T-helper 2 cell treated with Interferon-gamma antibody and Interleukin-4, amounts not matched to agents 5 μg/mL and 100 μg/mL, for 36 hours (primary cell): ENCODE measurements at places on chromosomes 2 and 18.

GRCh38 chr2:120344214-120344975, 1.5 kb upstream of the INHBB start:
- peaks cover 4% of the 10 kb centered on the region for H3K36me3 ChIP-seq
- DNase-seq = no peak
- H3K4me3 ChIP-seq = no peak overlapping the region

- no peak overlapping the region for H3K4me3 ChIP-seq
- H3K27me3 ChIP-seq = no peaks in the 10 kb centered on the region
- H3K4me1 ChIP-seq = peaks cover 2% of the 10 kb centered on the region
- DNase-seq = no peak
- no peak overlapping the region for H3K27ac ChIP-seq
These were observed 59.1 kb upstream of the PSME4 start for GRCh38 chr2:54029721-54030395.

- DNase-seq = peak; percentile 59
- H3K4me1 ChIP-seq = peaks cover 71% of the 10 kb centered on the region
- no peaks in the 10 kb centered on the region for H3K27me3 ChIP-seq
- H3K27ac ChIP-seq = peak overlapping the region; percentile 91
These were observed 520.8 kb downstream of the RNF144A start for GRCh38 chr2:7437716-7438632.

GRCh38 chr2:175003875-175004729, 1.1 kb downstream of the CHN1 start:
- peaks cover 3% of the 10 kb centered on the region for H3K4me1 ChIP-seq
- peak overlapping the region; percentile 82 for H3K4me3 ChIP-seq
- H3K36me3 ChIP-seq = no peaks in the 10 kb centered on the region
- DNase-seq = no peak
- peak overlapping the region; percentile 41 for H3K27ac ChIP-seq

DNA sequence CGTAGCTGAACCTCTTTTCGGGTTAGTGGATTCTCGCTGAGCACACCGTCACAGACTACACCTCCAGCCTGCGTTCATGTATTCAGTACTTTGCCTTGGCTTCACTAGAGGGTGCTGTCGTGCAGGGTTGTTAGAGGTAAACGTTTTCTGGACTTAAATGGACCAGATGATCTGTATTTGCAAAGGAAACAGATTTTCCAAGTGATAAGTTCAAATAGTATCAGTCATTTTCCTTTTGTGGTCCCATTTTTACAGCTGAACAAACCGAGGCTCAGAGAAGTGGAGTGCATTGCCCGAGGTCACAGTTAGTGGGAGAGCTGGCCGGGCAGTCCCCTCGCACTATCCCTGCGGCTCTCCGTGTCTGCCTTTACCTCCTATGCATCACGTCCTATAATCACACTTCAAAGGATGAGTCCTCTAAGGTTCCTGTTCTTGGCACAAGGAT, 125.9 kb downstream of the MAP4K4 start:
- H3K4me1 ChIP-seq = peaks cover 53% of the 10 kb centered on the region
- peak; percentile 68 for DNase-seq
- H3K27ac ChIP-seq = no peak overlapping the region
- H3K36me3 ChIP-seq = peaks cover 24% of the 10 kb centered on the region
- no peaks in the 10 kb centered on the region for H3K27me3 ChIP-seq

- H3K27ac ChIP-seq = no peak overlapping the region
- no peaks in the 10 kb centered on the region for H3K36me3 ChIP-seq
- H3K4me3 ChIP-seq = no peak overlapping the region
- H3K27me3 ChIP-seq = no peaks in the 10 kb centered on the region
- H3K4me1 ChIP-seq = no peaks in the 10 kb centered on the region
These were observed 448.2 kb upstream of the SETBP1 start for GRCh38 chr18:44232500-44232899.

- peaks cover 6% of the 10 kb centered on the region for H3K36me3 ChIP-seq
- H3K27ac ChIP-seq = no peak overlapping the region
- H3K4me1 ChIP-seq = peaks cover 20% of the 10 kb centered on the region
- no peak overlapping the region for H3K4me3 ChIP-seq
These were observed 3.0 kb downstream of the RBM45 start for GRCh38 chr2:178115271-178115670.

DNA sequence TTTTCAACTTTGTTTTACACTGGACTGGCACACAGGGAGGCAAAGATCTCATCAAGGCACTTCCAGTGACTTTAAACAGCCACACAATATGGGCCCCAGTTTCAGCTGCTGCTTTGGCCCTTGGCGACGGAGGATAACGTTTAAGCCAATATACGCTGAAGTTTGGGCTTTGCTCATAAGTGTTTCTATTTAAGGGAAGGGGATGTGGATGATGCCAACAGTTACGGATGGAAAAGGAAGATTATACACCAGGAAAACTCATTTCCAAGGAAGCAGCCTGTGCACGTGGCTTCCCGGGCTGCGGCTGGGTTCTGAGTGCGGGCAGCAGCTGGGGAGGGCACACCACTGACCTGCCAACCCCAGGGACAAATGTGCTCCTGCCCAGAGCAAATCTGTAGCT, 151.1 kb downstream of the SH3BP4 start:
- no peak for DNase-seq
- no peaks in the 10 kb centered on the region for H3K4me1 ChIP-seq
- H3K4me3 ChIP-seq = no peak overlapping the region

DNA sequence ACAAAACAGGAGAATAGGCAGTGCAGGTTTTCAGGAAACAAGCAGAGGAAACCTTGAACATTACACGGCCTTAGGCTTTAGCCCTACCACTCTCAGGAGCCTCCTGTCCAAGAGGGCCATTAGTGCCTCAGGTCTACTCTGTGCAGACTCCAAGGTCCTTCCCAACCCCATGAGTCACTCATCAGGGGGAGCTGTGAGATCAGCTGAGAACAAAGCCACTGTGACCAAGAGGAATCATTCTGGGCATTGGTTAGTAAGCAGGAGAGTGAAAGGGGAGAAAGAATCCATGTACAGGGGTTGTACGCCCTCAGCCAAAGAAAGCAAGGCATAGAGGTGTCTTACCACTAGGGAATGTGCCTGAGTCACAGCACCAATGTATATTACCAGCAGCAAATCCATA, 680.3 kb downstream of the DPP10 start:
- H3K27ac ChIP-seq = no peak overlapping the region
- no peak overlapping the region for H3K4me3 ChIP-seq
- DNase-seq = no peak
- H3K4me1 ChIP-seq = no peaks in the 10 kb centered on the region
- no peaks in the 10 kb centered on the region for H3K36me3 ChIP-seq
- H3K27me3 ChIP-seq = no peaks in the 10 kb centered on the region

DNA sequence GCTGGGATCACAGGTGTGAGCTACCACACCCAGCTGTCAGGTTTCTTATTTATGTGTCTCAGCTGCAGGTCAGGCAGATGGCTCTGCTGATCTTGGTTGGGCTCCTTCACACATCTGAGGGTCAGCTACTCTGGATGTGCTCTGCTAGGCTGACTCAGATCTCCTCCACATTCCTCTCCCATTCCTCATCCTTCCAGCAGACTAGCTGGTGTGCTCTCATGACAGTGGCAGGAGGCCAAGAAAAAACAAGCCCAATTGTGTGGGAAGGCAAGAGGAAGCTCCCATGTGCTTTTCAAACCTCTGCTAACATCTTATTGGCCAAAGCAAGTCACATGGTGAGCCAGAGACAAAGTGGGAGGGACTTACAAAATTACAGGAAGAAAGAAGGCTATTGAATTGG, 11.7 kb upstream of the MSH6 start:
- no peak overlapping the region for H3K4me3 ChIP-seq
- no peak for DNase-seq
- H3K27me3 ChIP-seq = peaks cover 5% of the 10 kb centered on the region
- H3K27ac ChIP-seq = no peak overlapping the region
- no peaks in the 10 kb centered on the region for H3K36me3 ChIP-seq

- DNase-seq = no peak
- H3K4me3 ChIP-seq = peak overlapping the region; percentile 78
- peaks cover 76% of the 10 kb centered on the region for H3K4me1 ChIP-seq
- no peaks in the 10 kb centered on the region for H3K27me3 ChIP-seq
These were observed 23.1 kb downstream of the FAM178B start for GRCh38 chr2:96963316-96963715.

DNA sequence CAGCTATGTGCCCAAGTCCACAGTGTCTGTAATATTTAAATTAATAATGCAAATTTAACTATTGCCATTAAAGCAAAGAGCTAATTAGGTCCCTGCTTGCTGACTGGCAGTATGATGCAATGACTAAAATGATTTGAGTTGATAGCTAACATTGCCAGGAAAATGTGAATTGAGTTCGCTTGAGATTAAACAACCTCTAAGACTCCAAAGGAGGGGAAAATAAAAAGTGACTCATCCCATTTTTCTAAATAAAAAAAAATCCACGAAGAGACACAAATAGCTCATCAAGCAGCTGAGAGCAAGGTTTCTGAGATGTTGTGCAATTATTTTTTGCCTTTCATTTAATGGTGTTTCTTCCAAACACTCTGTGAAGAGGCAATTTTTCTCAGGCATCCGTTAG, 413.0 kb downstream of the MTX2 start:
- H3K27me3 ChIP-seq = peaks cover 30% of the 10 kb centered on the region
- H3K4me1 ChIP-seq = no peaks in the 10 kb centered on the region
- no peak overlapping the region for H3K4me3 ChIP-seq
- no peak overlapping the region for H3K27ac ChIP-seq
- H3K36me3 ChIP-seq = no peaks in the 10 kb centered on the region

DNA sequence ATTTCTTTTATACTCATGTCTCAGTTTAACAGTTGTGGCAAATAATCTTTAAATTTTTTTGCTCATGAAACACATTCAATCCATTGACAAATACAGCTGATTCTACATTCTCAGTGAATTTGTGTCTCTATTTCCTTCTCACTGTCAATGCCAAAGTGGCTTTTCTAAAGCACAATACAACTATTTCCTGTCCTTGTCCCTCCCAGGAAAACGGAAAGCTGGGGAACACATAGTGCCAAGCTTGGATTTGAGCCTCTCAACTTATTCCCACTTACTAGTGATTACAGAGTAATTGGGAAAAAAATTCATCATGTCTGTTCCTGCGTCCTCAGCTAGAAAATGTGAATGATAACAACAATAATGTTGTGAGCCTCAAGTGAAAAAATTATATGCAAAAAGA, 899.7 kb upstream of the CDH2 start:
- H3K27me3 ChIP-seq = no peaks in the 10 kb centered on the region
- H3K27ac ChIP-seq = no peak overlapping the region
- DNase-seq = no peak
- no peak overlapping the region for H3K4me3 ChIP-seq
- no peaks in the 10 kb centered on the region for H3K36me3 ChIP-seq
- H3K4me1 ChIP-seq = no peaks in the 10 kb centered on the region

- no peak for DNase-seq
- H3K4me1 ChIP-seq = no peaks in the 10 kb centered on the region
- no peaks in the 10 kb centered on the region for H3K27me3 ChIP-seq
- no peak overlapping the region for H3K27ac ChIP-seq
- H3K36me3 ChIP-seq = peaks cover 8% of the 10 kb centered on the region
- no peak overlapping the region for H3K4me3 ChIP-seq
These were observed 71.0 kb downstream of the PRPF40A start for GRCh38 chr2:152646264-152646663.

GRCh38 chr2:143329288-143329687, 200.1 kb downstream of the ARHGAP15 start:
- H3K36me3 ChIP-seq = peaks cover 37% of the 10 kb centered on the region
- H3K27me3 ChIP-seq = no peaks in the 10 kb centered on the region
- peaks cover 29% of the 10 kb centered on the region for H3K4me1 ChIP-seq
- no peak for DNase-seq
- H3K27ac ChIP-seq = no peak overlapping the region

GRCh38 chr2:182077023-182077422, 91.4 kb downstream of the PPP1R1C start:
- no peak overlapping the region for H3K4me3 ChIP-seq
- H3K4me1 ChIP-seq = no peaks in the 10 kb centered on the region
- no peaks in the 10 kb centered on the region for H3K36me3 ChIP-seq
- H3K27ac ChIP-seq = no peak overlapping the region

DNA sequence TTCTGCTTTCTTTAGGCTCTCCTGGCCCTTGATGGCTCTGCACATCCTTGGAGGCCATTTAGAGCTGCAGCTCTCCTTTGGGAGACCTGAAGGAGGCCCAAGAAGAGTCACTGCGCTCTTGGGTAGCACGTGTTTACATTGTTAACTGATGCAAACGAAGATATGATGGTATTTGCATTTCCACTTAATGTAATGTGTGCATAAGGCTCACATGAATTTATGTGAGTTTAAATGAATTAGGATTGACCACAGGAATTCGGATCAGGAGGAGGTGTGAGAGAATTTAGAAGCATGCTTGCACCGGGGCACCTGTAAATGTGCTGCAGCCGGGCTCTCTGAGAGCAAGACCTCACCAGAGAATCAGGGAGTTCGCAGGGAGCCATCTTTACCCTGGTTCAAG, 7.5 kb downstream of the SH3RF3 start:
- peaks cover 10% of the 10 kb centered on the region for H3K4me1 ChIP-seq
- DNase-seq = no peak
- no peak overlapping the region for H3K27ac ChIP-seq
- H3K4me3 ChIP-seq = no peak overlapping the region
- no peaks in the 10 kb centered on the region for H3K36me3 ChIP-seq
